ENCODE measurements at places on chromosomes 5 and 9.

DNA sequence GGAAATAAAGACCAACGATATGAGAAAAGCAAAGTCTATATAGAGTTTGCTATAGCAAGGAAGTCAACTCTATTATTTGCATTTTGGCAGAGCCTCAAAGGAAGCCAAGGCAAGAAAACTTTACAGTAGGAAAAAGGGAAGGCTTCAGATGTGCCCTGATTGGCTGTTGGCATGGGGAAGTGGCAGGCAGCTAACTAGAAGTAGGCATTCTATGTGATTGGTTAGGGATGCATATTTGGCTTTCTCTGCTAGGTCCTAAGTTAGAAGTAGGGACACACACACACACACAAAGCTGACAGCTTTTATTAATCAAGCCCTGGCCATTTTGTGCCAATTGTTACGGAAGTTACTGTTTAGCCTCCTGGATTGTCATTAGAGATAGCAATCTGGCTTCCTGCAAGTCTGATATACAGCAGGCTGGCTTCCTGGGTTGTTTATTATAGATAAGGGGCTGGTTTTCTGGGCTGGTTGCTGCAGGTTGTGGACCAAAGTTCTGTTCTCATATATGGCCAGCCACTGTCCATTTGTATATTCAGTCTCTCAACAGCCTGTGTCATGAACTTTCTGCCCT, 308.1 kb upstream of the GRAMD2B start:
- no peak for DNase-seq

DNA sequence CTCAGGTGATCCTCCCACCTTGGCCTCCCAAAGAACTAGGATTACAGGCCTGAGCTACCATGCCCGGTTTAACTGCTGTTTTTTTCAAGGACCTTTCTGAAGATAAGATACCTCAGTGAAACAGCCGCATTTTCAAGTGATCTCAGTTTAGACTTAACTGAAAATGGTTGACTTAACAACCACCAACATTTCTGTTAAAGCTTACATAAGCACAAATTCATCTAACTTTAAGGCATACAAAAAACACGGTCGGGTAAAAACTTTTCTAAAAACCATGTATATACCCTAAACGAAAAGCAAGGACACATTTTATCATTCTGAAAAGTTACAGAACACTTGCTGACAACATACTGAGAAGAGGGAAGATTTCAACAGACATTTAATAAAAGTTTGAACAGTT, 22.9 kb downstream of the UBAP2 start:
- no peak for DNase-seq

DNA sequence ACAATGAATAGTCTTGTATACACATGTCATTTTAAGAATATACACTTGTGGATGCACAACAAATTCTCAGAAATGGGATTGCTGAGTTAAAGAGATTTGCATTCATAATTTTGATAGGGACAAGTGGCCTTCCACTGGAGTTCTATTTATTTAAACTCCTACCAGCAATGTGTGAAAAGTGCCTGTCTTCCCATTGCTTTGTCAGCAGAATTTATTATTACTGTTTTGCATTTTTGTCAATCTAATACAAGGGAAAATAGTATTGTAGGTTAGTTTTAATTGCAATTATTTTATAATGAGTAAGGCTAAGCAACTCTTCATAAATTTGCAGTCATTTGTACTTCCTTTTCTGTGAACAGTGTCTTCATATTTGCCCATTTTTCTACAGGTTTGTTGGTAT, 55.0 kb downstream of the C9orf57 start:
- no peak for DNase-seq

GRCh38 chr9:98900244-98900643, 43.5 kb upstream of the COL15A1 start:
- DNase-seq = no peak

DNA sequence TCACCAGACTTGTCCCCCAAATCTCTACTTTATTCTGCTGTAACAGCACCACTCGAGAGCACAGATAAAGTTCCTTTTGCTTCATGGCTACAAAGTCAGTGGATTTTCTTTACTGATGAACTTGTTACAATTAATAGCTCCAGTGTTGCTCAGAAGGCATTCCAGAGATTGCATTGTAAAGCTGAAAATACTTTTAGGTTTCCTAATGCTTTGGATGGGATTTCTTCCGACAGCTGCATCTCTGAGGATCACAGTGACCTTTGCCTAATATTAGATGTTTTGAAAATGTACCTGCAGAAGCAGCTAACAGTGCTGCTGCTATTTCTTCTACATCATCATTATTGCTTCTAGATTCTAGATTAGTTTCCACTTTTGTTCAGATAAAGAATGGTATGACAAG, 58.8 kb upstream of the TMEM171 start:
- DNase-seq = no peak

DNA sequence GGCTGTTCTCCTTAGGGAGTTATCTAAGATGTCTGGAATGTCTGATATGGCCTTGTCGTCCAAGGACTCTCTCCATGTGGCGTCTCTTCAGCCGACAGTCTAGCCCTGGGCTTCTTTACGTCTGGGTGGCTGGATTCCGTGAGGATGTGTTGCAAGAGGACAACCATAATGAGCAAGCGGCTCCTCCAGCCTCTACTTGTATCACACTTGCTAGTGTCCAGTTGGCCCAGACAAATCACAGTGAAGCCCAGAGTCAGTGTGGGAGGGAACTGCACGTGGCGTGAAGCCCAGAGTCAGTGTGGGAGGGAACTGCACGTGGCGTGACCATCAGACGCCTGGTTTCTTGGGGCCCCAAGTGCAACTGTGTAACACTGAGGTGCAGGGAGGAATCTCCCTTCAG, 61.1 kb downstream of the COL23A1 start:
- no peak for DNase-seq

DNA sequence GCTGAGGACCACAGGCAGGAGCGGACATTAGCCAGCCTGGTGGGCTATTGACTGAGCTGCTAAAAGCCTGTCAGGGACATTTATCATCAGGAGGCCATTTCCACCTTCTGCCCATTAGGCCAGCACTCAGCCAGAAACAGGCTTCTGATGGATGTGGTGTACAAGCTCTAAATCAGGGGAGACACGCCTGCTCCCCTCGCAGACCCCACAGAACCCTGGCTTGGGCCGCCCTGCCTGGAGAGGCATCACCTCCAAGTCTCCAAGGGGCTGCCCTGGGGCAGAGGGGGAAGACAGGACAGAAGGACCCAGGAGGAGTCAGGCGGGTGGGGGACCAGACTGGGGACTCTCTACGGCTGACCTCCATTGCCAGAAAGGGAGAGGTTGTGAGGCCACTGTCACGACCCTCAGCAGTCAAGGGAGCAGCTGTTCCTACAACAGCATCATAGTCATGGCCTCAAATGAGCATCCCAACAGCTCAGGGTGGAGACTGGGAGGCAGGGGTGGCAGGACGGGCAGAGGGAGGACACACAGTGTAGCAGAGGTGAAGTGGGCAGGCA, 24.0 kb upstream of the TRIM14 start:
- no peak for DNase-seq

DNA sequence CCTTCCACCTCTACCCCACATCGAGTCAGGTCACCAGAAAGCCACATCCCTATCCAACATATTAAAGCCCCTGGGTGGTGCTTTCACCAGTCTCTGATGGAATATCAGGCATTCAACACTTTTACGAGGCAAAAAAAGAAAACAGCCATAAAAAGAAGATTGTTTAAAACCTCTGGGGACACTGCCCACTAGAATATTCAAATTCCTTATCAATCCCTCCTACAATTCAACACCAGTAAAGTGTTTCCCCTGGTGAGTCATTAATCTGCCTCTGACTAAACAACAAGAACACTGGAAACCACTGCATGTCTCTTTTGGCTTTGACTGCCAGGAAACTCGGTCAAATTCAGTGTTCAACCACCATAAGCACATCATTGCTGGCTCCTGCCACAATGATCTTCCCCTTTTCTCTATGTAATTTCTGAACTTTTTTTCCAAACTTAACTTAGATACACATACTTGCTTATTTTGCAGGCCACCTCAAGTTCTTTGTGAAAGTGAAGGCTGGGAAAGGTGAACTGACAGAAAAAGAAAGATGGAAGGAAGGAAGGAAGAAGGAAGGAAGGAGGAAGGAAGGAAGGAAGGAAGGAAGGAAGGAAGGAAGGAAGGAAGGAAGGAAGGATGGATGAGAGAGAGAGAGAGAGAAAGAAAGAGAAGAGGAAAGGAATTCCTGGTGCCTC, 105.3 kb downstream of the PAX5 start:
- no peak for DNase-seq

GRCh38 chr9:112556497-112557442, 70.1 kb downstream of the KIAA1958 start:
- no peak for DNase-seq

DNA sequence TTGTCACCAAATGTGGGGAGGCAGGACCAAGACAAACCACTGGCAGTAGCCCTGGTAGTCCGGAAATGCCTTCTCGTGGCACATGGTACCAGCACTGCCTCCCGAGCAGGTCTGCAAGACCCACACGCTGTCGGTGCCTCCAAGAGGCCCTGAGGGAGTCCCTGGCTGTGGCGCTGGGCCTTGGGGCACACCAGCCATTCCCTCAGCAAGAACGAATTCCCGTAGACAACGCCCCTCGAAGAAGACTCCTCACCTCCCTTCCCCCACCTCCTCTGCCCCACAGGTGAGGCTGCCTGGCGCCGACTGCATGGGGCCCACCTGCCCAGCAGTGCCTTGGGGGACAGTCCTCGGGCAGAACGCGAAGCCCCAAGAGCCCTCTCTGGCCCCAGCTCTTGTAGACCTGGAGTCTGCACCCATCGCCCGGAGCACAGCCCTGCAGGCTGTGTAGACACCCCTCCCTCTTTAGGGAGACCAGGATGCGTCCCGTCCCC, 56.0 kb downstream of the EXD3 start:
- no peak for DNase-seq

DNA sequence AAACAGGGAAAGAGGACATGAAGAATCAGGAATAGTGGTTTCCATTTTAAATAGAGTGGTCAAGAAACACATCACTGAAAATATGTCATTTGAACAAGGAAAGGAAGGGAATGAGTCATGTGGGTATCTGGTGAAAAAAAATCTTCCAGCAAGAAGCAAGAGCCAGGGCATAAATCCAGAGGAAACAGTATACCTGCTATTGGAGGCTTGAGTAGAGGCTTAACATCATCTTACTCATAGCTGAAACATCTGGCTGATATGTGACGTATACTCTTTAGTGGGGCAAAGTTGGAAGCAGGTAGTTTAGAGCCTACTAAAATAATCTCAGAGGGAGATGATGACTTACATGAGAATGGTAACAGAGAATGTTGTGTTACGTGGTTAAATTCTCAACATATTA, 517.2 kb downstream of the CAAP1 start:
- DNase-seq = no peak

DNA sequence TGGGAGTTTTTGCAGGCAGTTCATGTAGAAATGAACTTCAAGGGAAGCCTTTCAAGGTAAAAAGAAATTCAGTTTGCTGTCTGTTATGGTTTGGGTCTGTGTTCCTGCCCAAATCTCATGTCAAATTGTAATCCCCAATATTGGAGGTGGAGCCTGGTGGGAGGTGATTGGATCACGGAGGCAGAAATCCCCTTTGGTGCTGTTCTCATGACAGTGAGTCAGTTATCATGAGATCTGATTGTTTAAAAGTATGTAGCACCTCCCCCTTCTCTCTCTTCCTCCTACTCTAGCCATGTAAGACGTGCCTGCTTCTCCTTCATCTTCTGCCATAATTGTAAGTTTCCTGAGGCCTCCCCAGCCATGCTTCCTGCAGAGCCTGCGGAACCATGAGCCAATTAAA, 341.4 kb downstream of the ARHGEF28 start:
- no peak for DNase-seq

DNA sequence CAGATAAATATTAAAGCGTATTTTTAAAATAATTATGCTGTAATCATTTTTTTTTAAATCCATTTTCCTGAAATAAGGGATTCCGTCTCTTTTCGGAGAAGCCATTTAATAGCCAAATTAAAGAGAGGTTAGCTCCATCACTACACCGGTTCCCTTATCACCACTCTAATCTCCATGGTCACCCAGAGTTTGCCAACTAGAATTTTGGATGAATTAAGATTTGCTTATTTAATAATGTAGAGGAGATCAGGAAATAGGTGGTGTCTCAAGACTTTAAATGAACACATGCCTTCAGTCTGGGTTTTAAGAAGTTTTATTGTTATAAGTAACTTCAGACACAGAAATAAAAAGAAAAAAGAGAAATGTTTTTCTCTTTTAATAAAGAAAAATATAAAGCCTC, 151.7 kb downstream of the TTC39B start:
- no peak for DNase-seq

- no peak for DNase-seq
Measured at GRCh38 chr9:121168052-121168451, 33.6 kb downstream of the RAB14 start.

DNA sequence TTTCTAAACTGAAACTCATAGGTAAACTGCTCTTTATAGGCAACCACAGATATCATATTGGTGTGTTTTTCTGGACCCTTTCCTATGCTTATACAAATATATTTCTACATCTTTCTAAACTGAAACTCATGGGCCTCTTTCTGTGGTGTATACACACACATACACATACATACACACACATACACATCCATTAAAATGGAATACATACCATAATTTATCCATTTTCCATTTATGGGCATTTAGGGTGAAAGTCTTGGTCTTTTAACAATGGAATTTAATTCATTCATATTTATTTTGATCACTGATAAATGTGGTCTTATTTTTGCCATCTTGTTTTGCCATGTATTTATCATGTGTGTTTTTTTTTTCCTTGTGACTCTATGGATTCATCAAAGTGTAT, 44.1 kb downstream of the SLC22A5 start:
- DNase-seq = no peak

DNA sequence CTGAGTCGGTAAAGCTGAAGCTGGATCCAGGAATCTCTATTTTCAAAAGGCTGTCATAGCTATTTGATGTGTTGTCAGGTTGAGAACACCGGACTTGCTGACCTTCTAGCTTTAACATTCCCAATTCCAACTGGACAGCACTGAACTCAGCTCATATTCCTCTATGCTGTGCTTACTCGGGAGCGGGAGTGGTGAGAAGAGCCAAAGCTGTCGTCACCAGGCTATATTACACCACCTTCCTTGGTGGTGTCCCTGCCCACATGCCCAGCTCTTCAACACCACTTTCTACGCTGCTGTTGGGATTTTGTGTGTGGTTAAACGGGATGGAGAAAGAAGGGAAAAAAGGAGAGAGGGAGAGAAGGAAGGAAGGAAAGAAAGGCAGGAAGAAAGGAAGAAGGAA, 653.6 kb downstream of the RAB3C start:
- no peak for DNase-seq

DNA sequence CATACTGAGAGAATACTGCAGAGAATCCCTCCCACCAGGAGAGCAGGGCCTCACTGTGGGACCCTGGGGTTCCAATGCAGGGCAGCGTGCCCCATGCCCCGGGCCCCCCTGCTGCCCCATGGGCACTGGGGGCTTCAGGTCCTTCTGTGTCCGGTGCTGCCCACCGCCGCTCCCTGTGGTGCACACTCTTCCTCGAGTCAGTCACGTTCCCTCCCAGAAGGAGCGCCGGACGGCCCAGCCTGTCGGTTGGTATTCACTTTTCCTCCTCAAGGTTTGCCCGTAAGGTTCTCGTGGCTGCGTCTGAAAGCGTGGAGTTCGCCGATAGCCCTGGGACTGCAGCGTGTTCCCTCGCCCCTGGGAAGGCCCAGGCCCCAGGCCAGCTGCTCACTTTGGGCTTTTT, 48.1 kb upstream of the FCN2 start:
- DNase-seq = no peak
